Bronchial smooth muscle cell (primary cell): ENCODE measurements at places on chromosomes 3 and 15. TPM values are rescaled to one million over a fixed set of nuclear protein-coding genes. Genes with fewer than 3 reads are reported as not detected.

The PPM1L gene
- total RNA-seq = 0.63 and 0.69 TPM in 2 replicates

The GOLGA8T gene
- total RNA-seq = under 0.01 and 0.17 TPM in 2 replicates

The SLC28A1 gene
- not detected in 2 replicates for total RNA-seq

The POPDC2 gene
- total RNA-seq = under 0.01 and 0.26 TPM in 2 replicates

The CHCHD6 gene
- total RNA-seq = 11.9 and 16.5 TPM in 2 replicates

The DNASE1L3 gene
- total RNA-seq = not detected in 2 replicates

The STT3B gene
- total RNA-seq = 143 and 211 TPM in 2 replicates

The GPR149 gene
- total RNA-seq = not detected in 2 replicates

The PRSS50 gene
- total RNA-seq = not detected in 2 replicates

The C3orf20 gene
- total RNA-seq = not detected in 2 replicates

The SPESP1 gene
- total RNA-seq = 6.8 and 14.3 TPM in 2 replicates

The DUOX1 gene
- under 0.01 and 0.16 TPM in 2 replicates for total RNA-seq

The VEPH1 gene
- 24.0 and 30.5 TPM in 2 replicates for total RNA-seq

The ZNF445 gene
- 7.4 and 8.8 TPM in 2 replicates for total RNA-seq

The MKRN3 gene
- 0.09 and 0.32 TPM in 2 replicates for total RNA-seq
